ENCODE measurements at places on chromosomes 13 and 19.

GRCh38 chr13:110879482-110879881 lies 35.4 kb downstream of the ANKRD10 start:
- no peak for DNase-seq

DNA sequence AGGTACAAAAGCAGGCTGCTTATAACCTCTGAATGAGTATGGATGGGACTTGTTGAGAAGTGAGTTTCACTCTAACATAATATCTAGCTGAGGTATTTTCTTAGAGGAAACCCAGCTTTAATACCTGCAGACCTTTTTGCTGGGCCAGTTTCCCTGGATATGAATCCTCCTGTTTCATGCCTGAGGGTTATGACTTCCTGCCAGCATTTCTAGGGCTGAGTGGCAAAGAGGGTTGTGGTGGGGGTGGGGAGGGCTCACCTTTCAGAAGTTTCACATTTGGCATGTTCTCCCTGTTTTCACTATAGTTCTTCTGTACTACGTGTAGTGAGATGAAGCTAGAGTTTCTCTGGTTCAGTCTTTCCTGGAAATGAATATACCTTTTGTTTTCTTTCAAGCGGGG lies 73.7 kb downstream of the LACC1 start:
- DNase-seq: no peak

GRCh38 chr19:4013886-4014540 lies 6.5 kb downstream of the PIAS4 start:
- DNase-seq: peak; percentile 68

- no peak for DNase-seq
These were observed 67.8 kb upstream of the ZDHHC20 start for GRCh38 chr13:21526707-21527540.

- no peak for DNase-seq
These were observed 29.4 kb upstream of the ZNF507 start for GRCh38 chr19:32316034-32316433.

- DNase-seq: no peak
These were observed 59.4 kb downstream of the TSC22D1 start for GRCh38 chr13:44516771-44517170.

GRCh38 chr13:100476963-100477362 lies 111.6 kb downstream of the GGACT start:
- DNase-seq: no peak

GRCh38 chr13:44068737-44069136 lies 189.0 kb downstream of the LACC1 start:
- DNase-seq: no peak

- DNase-seq: peak; percentile 78
These were observed 46.4 kb downstream of the CELF5 start for GRCh38 chr19:3270902-3271301.

DNA sequence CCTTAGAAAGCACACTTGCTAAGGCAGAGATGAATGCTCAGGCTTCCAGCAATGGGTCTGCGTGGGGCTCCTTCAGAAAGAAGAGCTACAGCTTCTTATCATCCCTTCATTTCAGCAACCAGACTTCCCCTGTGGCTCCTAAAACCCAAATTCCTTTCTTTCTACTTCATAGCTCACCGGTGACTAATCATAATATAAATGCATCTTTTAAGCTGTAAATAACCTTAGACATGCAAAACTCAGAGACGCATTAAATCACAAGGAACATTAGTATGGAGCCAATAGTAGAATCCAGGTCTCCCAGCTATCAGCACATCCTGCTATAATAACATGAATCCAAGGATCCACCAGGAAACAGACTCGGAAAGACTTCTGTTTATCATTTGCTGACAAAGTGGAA lies 375.6 kb downstream of the COG6 start:
- no peak for DNase-seq

DNA sequence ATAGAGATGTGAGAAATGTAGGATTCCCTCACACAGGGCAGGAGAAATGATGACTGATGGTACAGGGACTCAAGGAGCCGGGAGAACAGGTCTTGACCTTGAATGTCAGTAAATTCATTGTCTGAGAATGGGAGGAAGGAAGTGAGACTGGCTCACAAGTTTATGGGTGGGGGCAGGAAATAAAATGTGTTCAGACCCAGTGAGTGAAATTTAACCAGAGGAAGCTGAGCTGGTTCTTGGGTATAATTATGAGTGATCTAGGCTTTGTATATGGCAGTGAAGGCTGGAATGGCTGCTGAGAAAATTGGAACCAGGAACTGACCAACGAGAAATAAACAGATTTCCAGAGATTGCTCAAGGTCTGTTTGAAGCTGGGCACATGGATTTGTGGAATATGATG lies 6.3 kb upstream of the IGSF23 start:
- DNase-seq: no peak

GRCh38 chr19:5152767-5153532 lies 184.0 kb downstream of the KDM4B start:
- no peak for DNase-seq

GRCh38 chr13:99636728-99637353 lies 135.6 kb downstream of the TM9SF2 start:
- no peak for DNase-seq

- no peak for DNase-seq
These were observed 8.7 kb upstream of the CHST8 start for GRCh38 chr19:33612928-33613619.

- peak; percentile 95 for DNase-seq
These were observed at the start of gene MPND for GRCh38 chr19:4343370-4344307. Gene MPND (plus strand): TSS chr19:4343562. CDS start chr19:4343594, 32 bp downstream.

GRCh38 chr13:103451656-103452055 lies 385.4 kb upstream of the SLC10A2 start:
- no peak for DNase-seq

- no peak for DNase-seq
These were observed 1244.9 kb downstream of the EFNB2 start for GRCh38 chr13:105290596-105290995.

DNA sequence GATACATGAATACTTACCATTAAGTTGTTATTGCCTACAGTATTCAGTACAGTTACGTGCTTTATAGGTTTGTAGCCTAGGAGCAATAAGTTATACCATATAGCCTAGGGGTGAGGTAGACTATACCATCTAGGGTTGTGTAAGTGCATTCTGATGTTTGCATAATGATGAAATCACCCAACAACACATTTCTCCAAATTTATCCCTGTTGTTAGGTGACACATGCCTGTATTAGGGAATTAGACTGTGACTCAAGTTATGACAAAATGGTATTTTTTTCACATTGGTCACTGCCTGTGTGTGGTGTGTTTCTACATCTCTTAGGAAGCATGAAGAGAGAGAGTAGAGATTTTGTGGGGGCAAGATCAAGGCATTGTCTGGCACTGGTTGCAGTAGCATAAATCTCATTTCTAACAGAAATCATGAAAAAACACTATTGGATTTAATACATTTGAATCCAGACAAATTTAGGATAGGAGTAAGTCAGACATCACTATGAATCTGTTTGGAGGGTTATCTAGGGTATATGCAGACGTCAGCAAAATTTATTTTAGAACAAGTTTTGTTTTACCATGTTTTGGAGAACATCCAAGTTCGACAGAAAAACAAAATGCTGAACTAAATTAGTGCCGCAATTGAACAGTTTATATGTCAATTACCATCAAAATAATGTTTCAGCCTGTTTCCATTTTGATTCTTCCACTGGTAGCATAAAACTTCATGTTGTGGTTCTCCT lies 332.1 kb downstream of the LMO7 start:
- no peak for DNase-seq

- no peak for DNase-seq
These were observed 33.1 kb downstream of the BICRA start for GRCh38 chr19:47641891-47642485.

DNA sequence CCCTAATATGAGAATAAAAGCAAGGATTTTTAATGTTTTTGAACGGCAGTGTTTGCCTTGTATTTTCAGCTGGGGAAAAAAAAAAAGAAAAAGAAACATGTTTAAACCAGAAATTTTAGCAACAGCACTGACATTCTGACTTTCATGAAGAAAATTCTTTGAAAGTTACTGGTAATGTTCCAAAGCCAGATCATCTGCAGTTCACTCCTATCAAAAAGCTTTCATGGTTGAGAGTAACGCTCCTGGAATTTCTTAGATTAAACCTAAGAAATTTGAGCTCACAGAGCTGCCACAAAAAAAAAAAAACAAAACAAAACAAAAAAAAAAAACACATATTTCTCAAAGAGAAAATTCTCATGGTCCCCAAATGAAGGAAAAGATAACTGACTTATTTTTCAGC lies 1106.7 kb downstream of the EFNB2 start:
- DNase-seq: no peak

DNA sequence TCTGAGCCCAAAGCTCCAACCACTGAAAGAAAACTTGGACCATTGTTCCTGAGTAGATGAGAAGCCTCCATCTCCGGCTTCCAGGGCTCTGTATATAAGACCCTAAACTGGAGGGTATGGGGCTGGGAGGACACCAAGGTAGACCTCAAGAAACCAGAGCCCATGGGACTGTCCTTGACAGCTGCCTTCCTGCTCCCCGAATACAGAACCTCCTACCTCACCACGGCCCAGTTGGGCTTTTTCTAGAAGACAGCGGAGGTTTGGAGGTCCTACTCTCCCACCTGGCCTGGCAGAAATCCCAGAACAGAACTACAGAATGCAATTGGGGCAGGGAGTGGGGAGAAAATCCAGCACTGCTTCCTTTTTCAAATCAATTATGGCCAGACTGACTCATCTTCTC lies 177.3 kb upstream of the ZNF507 start:
- DNase-seq: no peak

DNA sequence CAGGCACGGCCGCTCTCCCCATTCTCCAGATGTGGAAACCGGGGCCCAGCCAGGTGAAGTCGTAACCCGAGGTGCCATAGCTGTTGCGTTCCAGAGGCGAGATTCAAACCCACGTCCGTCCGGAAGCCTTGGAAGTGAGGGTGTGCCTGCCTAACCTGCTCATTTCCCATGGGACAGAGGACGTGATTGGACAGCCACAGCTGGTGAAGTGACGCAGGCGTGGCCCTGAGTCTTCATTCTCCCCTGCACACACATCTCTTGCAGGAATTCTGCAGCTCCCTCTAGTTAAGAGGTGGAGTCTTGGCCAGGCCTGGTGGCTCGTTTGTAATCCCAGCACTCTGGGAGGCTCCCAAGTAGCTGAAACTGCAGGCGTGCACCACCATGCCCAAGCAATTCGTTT lies 16.8 kb downstream of the MEIS3 start:
- no peak for DNase-seq

- no peak for DNase-seq
These were observed 16.8 kb downstream of the ZNF431 start for GRCh38 chr19:21158523-21159135.

DNA sequence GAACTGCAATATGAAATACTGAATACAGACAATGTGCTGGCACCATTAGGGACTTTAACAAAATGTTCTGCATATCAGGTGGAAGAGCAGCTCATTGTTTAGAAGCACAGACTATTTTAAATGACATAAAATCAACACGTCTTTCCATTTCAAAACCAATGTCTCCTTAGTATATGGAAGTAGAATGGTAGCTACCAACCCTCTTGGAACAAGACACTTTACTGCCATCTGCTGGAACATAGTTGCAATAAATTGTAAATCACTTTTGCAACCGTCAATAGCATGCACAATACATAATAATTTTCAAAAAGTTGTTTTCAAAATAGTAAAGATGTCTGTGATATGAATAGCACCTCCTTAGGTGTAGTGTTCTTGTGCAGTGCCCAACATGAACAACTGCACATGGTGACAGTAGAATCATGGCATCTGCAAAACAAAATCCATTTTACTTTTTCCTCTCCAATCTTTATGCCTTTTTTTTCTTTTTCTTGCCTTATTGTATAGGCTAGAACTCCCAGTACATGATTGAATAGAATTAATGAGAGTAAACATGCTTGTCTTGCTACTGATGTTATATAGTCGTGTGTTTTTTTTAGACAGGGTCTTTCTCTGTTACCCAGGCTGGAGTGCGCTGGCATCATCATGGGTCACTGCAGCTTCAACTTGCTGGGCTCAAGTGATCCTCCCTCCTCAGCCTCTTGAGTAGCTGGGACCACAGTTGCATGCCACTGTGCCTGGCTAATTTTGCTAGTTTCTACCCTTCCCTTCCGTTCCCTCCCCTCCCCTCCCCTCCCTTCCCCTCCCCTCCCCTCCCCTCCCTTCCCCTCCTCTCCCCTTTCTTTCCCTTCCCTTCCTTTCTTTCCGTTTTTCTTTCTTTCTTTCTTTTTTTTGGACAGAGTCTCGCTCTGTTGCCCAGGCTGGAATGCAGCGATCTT lies 7.8 kb upstream of the LYPD5 start:
- peak; percentile 54 for DNase-seq

GRCh38 chr19:18190278-18190677 lies 2.7 kb upstream of the MPV17L2 start:
- no peak for DNase-seq

- DNase-seq: no peak
These were observed 48.0 kb upstream of the RCBTB2 start for GRCh38 chr13:48580896-48581295.

DNA sequence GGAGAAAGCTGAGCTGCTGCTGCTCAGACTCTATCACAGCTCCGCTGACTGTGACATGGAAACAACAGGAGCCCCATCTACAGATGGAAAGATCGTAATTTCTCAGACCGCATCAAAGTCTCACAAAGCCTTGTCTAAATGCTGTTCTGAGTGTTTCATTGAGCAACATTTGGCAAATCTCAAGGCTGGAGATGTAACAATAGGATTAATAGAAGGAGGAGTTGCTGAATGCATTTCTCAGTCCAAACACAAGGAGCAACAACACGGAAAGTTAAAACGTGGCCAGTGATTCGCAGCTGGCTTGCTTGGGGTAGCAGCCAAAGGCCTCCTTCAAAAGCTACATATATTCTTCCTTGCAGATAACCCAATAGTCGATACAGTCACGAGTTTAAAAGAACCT lies 55.7 kb downstream of the MRPL57 start:
- DNase-seq: no peak

GRCh38 chr19:41699968-41700323 lies 8.5 kb upstream of the CEACAM5 start:
- no peak for DNase-seq

- no peak for DNase-seq
These were observed 139.8 kb downstream of the PTPRS start for GRCh38 chr19:5200844-5201243.

GRCh38 chr13:34144142-34144541 lies 326.2 kb downstream of the RFC3 start:
- DNase-seq: no peak

- no peak for DNase-seq
These were observed 29.0 kb upstream of the C13orf46 start for GRCh38 chr13:114002771-114003321.

DNA sequence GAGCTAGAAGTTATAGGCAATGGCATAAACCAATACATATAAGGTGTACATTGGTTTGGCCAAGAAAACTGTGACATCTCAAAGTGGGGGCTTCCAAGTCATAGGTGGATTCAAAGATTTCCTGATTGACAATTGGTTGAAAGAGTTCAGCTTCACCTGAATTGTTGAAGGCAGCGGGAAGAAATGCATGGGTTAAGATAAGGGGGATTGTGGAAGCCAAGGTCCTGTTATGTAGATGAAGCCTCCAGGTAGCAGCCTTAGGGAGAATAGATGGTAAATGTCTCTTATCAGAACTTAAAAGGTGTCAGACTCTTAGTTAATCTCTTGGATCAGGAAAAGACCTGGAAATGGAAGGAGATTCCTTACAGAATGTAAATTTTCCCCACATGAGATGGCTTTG lies 26.0 kb downstream of the ATP8A2 start:
- DNase-seq: no peak

Data from Ammon's horn (tissue), 1 donor.